ENCODE measurements at places on chromosomes 13 and 19.

DNA sequence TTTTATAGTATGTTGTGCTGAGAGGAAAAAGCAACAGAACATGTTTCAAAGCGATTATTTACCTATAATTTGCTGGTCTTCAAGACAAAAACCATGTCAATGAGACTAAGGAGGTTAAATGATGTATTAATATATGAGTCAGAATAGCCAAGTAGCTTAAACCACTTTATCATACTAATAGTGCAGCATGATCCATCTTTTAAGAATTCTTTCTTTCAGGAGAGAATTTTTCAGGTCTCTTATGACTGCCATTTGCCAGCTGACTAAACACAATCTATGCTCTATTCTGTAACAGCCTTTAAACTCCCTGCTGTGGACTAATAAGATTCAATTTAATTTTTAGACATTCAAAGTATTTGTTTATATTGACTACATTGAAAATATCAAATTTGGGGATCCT is 93.7 kb downstream of the TRPC4 start:
- DNase-seq, result no peak

DNA sequence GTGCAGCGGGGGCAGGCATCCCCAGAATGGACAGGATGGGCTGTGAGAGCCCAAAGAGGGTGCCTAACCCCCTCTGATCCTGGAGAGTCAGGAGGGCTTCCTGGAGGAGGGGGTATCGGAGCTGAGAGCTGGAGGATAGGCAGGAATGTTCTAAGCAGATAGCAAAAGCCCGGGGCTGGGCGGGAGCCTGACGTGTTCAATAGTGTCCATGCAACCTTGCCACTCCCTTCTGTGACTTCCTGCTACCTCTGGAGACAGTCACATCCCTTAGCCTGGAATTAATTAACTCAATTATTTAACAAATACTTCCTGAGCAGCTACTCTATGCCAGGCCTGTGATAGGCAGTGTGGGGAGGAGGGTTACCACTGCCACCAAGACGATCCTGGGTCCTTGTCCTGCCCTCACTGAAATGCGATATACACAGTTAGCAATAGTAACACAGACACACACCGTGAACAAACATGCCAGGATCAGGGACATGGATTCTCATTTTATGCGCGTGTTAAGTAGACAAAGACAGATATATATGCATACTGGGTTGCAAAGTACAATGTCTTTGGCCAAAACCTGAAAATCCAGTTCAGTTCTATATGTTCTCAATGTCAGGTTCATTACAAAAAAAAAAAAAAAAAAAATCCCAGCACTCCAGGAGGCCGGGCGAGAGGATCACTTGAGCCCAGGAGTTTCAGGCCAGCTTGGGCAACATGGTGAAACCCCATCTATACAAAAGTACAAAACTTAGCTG is 10.7 kb downstream of the AP2S1 start:
- DNase-seq, result no peak

DNA sequence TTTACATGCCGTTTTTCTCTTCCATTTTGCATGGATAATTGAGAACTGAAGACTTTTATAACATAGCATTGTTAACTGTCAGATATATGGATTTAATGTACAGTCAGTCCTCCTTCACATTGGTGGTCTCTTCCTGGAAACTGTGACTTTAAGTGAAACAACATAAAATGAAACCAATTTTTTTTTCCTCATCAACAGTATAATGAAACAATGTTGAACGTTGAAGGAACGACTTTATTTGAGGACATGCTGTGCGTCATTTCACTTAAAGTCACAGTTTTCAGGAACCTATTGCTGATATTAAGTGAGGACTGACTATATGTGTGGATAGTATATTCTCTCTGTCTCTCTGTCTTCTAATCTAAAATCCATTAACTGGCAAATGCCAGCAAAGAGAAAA is 54.8 kb downstream of the COG3 start:
- DNase-seq, result no peak

DNA sequence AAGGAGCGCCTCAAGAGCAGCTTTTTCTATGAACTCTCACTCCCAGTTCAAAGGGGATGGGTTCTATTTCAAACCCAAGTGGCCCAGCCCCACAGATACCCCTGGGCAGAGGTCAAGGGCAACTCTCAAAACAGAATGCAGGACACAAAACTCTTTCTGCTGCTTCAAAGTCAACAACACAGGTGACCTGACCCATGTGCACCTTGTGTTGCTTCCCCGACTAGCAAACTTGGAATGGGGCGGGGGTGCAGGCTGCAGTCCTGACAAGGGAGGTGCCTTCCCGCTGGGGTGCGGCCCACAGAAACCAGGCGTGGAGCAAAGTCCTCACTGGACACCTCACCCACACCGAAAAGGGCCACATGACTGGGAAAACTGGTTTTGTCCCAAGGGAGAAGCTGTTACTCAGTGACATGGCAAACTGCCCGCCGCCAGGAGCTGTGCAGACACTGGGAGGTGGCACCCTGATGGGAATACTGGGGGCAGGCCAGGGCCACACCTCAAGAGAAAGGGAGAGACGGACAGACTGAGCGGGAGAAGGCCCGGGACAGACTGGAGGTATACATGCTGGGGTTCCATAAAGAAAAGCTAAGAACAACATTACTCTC is 17.4 kb downstream of the ZC3H4 start:
- DNase-seq, result no peak

- DNase-seq, result no peak
Observed at GRCh38 chr13:27432611-27433210, 8.3 kb downstream of the GTF3A start.

- no peak for DNase-seq
Observed at GRCh38 chr13:97390941-97391600, 42.9 kb upstream of the RAP2A start.

Measured in activated T-helper 1 cell treated with anti-CD3 and anti-CD28 coated beads, Interleukin-12 subunit alpha, Interleukin-12 subunit beta, Interleukin-2, Interleukin-4 antibody, amounts not matched to agents 30 ng/mL and 10 ng/mL and 1 ng/mL, durations not matched to agents 14 hours and 24 hours and 36 hours (primary cell).